ENCODE measurements at places on chromosomes 6 and 20. TPM values are rescaled to one million over a fixed set of nuclear protein-coding genes. Genes with fewer than 3 reads are reported as not detected.

Gene CFAP61
- 3.2 TPM for polyA plus RNA-seq

Gene POLR3F
- 19.2 TPM for polyA plus RNA-seq

Gene TRIM15
- not detected for polyA plus RNA-seq

Gene LHFPL5
- not detected for polyA plus RNA-seq

Gene WFDC10B
- not detected for polyA plus RNA-seq

DNA sequence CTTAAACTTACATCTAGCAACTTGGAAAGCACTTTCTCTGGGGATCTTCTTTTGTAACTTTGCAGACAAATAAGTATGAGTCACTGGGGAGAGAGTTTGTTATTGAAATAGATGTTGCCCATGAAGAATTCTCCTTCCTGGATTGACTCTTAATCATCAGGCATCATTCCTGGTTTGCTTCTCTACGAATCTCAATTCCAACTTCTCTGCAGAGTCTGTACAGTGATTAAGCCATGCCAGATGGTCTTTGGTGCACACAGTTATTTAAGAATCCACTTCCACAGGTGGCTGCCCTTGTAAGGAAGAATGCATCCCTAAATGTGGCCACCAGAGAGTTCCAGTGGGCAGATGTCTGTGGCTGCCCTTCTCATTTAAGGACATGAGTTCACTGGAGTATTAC lies 25.7 kb downstream of the MYCT1 start:
- no peak overlapping the region for H3K4me3 ChIP-seq
- H3K27ac ChIP-seq = no peak overlapping the region
- DNase-seq = no peak
- no peaks in the 10 kb centered on the region for H3K27me3 ChIP-seq
- no peaks in the 10 kb centered on the region for H3K36me3 ChIP-seq
- no peaks in the 10 kb centered on the region for H3K4me1 ChIP-seq

DNA sequence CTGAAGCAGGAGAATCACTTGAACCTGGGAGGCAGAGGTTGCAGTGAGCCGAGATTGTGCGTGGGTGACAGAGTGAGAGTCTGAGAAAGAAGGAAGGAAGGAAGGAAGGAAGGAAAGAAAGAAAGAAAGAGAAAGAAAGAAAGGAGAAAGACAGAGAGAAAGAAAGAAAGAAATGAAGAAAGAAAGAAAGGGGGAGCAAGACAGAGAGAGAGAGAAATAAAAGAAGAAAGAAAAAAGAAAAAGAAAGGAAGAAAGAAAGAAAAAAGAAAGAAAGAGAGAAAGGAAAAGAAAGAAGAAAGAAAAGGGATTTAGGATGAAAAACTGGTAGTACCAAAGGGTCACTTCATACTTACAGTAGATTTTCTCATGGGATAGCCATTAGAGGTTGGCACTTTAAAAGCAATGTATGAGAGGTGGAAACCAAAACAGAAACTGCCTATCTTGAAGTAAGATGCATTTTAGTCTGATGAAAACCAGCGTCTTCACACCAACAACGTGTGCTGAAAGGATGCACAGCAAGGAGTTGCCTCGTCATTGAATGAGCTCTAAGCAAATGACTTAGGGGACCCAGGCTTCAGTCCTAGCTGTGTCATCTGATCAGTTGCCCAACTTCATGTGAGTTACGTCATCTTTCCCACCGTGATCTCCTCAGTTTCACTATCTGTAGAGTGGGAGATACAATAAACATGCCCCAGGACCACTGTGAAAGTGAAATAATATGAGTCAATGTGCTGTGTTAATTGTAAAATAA lies 133.9 kb upstream of the NEDD9 start:
- peak overlapping the region; percentile 82 for H3K27ac ChIP-seq
- no peaks in the 10 kb centered on the region for H3K36me3 ChIP-seq
- peaks cover 78% of the 10 kb centered on the region for H3K4me1 ChIP-seq

- no peaks in the 10 kb centered on the region for H3K36me3 ChIP-seq
- peaks cover 8% of the 10 kb centered on the region for H3K4me1 ChIP-seq
- DNase-seq = no peak
Measured at GRCh38 chr6:27867945-27868300, 44.3 kb downstream of the OR2B2 start.

DNA sequence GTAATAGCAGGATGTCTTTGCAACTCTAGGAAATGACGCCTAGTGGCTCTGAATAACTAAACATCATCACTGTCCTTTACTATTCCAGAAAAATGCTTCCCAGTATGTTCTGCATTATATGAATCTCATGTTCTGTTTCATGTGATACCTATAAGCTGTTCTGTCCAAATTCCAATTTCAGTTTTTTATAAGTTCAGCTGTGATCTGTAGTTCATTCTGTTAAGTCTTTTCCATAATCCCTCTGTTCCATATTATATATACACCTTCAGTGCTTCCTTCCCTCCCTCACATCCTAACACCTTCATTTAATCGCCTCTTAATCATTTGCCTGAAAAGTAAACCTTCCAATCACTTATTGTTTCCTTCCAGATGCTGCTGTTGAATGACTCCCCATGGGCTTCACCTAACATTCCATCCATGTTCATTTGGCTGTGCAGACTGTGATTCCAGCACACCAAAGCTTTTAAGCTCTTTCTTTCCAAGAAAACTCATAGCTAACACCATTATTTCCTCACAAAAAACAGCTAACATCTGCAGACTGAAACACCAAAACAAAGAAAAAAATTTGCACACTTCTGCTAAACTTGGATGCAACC lies 18.6 kb downstream of the HMGCLL1 start:
- H3K4me3 ChIP-seq = no peak overlapping the region
- no peak for DNase-seq
- no peaks in the 10 kb centered on the region for H3K36me3 ChIP-seq
- H3K27ac ChIP-seq = no peak overlapping the region
- no peaks in the 10 kb centered on the region for H3K4me1 ChIP-seq

- H3K36me3 ChIP-seq = no peaks in the 10 kb centered on the region
- DNase-seq = no peak
- H3K4me3 ChIP-seq = no peak overlapping the region
- no peak overlapping the region for H3K27ac ChIP-seq
Measured at GRCh38 chr20:37327748-37328147, 18.2 kb upstream of the SRC start.

- DNase-seq = no peak
- no peak overlapping the region for H3K27ac ChIP-seq
- no peaks in the 10 kb centered on the region for H3K4me1 ChIP-seq
- H3K4me3 ChIP-seq = no peak overlapping the region
- H3K27me3 ChIP-seq = no peaks in the 10 kb centered on the region
- H3K36me3 ChIP-seq = no peaks in the 10 kb centered on the region
Measured at GRCh38 chr6:97292671-97293070, 9.7 kb upstream of the MMS22L start.

DNA sequence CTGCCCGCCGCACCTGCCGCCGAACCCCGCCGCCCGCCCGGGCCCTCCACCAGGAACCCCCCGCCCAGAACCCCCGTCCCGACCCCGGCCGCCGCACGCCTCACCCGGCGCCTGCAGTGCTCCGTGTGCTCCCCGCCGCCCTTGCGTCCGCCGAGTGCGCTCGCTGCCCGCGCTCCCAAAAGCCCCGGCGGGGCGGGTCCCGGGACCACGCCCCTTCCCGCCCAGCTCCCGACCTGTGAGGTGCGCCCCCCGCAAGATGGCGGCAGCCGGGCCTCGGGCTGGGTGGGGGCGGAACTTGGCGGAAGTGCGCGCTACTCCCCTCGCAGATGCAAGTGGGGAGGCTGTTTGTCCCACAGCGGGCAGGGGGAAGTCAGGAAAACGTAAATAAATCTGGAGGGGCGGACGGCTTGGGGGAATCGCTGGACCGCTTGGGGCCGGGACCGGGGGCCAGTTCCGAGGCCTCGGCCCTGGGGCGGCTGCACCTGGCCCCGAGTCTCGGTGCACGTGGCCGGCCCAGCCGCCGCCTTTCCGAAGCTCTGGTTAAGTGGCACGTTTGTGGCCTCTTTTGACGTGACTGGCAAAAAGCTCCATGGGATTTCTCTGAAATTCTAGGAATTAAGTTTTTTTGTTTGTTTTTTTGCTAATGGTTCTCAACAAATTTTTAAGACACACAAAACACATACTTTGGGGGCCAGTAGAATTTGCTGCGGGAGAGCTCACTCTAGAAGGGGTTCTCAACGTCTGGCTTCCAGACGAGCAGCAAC lies at the start of gene EZR:
Gene EZR, minus strand, starts transcription at position 156 of the 764 bp plus-strand sequence. CDS start 1,275 bp downstream, outside the sequence.
- H3K36me3 ChIP-seq = peaks cover 5% of the 10 kb centered on the region
- peak within 1 kb of the TSS; percentile 98 for H3K27ac ChIP-seq
- H3K27me3 ChIP-seq = no peaks in the 10 kb centered on the region
- no peak for DNase-seq
- peaks cover 29% of the 10 kb centered on the region for H3K4me1 ChIP-seq
- H3K4me3 ChIP-seq = peak within 1 kb of the TSS; percentile 86

DNA sequence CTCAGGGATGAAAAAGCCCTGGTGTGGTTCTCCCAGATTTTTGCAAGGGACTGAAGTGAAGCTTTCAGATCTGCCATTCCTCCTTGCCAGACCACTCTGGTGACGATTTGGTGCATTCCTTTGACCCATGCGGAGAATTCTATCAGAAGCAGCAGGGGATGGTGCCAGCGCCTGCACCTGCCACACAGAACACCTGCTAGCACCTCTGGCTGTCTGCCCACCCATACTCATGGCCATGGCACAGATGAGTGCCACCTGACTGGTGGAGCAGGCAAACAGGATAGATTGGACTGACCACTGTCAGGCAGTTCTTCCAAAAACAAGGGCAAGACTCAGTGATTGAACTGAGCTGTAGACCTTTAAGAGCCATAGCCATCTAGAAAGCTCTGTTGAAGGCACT lies 107.1 kb downstream of the CDYL start:
- H3K4me1 ChIP-seq = peaks cover 22% of the 10 kb centered on the region
- DNase-seq = no peak
- no peak overlapping the region for H3K27ac ChIP-seq
- H3K27me3 ChIP-seq = no peaks in the 10 kb centered on the region
- H3K4me3 ChIP-seq = no peak overlapping the region

- DNase-seq = no peak
- H3K4me1 ChIP-seq = no peaks in the 10 kb centered on the region
- H3K27ac ChIP-seq = no peak overlapping the region
- no peaks in the 10 kb centered on the region for H3K36me3 ChIP-seq
- no peak overlapping the region for H3K4me3 ChIP-seq
- no peaks in the 10 kb centered on the region for H3K27me3 ChIP-seq
Measured at GRCh38 chr6:132085731-132086130, 134.6 kb upstream of the CCN2 start.

- H3K27ac ChIP-seq = no peak overlapping the region
- H3K4me3 ChIP-seq = no peak overlapping the region
- H3K27me3 ChIP-seq = no peaks in the 10 kb centered on the region
- no peaks in the 10 kb centered on the region for H3K36me3 ChIP-seq
- DNase-seq = no peak
- no peaks in the 10 kb centered on the region for H3K4me1 ChIP-seq
Measured at GRCh38 chr6:140256248-140256647, 881.8 kb upstream of the CITED2 start.

DNA sequence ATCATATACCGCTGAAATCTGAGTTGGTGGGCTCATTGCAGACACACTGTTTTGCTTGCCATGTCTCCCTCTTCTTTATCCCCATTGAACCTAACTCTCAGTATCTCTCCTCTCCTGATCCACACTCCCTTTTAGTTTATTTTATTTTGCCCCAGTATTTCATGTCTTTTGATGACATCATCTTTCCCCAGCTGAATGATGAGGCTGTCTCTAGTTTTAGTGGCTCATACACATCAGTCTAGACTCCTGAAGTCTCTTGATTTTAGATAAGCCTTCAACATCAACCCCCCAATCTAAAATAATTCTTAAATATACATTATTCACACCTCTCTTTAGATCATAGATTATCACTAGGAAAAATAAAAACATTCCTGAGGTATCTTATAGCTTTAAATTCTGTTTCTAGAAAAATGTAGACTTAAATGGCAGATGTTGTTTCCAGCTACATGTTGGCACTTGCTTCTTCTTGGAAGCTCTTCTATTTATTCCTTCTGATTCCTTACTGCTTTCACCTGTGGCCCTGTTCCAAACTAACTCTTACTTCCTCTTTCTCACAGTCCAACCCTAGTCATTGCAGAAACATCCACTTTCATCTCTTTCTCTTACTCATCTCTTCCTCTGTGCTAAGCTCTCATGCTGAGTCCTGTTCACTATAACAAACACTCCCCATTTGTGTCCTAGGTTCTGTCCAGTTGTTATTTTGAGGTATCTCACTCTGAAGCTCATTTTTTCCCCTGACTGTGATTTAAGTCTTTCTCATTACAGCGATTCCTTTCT lies 191.9 kb upstream of the SLC35B3 start:
- no peaks in the 10 kb centered on the region for H3K36me3 ChIP-seq
- no peak overlapping the region for H3K27ac ChIP-seq
- H3K4me1 ChIP-seq = no peaks in the 10 kb centered on the region
- DNase-seq = no peak
- H3K27me3 ChIP-seq = no peaks in the 10 kb centered on the region

- H3K4me1 ChIP-seq = peaks cover 9% of the 10 kb centered on the region
- no peak overlapping the region for H3K27ac ChIP-seq
- H3K4me3 ChIP-seq = no peak overlapping the region
- DNase-seq = no peak
- H3K27me3 ChIP-seq = no peaks in the 10 kb centered on the region
Measured at GRCh38 chr6:144415835-144416237, 130.7 kb downstream of the UTRN start.

All from left lung (tissue), 14 donors.